Kidney (tissue), 22 donors: ENCODE measurements at places on chromosomes 6 and 20. TPM values are rescaled to one million over a fixed set of nuclear protein-coding genes. Genes with fewer than 3 reads are reported as not detected.
A peak's percentile ranks its signal among the peaks of the same experiment; 100 is the strongest.

DNA sequence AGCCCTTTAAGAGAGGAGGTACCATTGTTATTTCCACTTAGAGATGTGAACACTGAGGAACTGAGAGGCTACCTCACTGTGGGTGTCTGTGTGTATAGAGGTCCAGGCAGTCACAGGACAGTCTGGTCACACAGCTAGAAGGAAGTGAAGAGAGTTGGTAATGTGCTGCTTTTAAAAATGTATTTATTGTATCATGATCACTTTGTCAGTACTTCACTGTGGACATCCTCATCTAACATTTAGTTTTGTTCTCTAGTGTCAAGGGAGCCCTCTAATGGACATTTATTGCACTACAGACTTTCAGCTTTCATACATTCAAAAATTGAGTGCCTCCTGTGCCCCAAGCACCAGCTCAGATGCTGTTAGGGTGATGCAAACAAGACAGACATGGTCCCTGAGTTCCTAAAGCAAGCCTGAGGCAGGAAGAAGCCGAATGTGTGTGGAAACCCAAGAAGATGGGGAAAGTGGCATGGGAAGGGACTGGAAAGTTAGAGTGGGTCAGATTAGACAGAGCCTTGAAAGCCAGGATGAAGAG is 123.0 kb downstream of the SLC16A10 start:
- no peaks in the 10 kb centered on the region for H3K36me3 ChIP-seq
- DNase-seq: peak; percentile 74
- no peak overlapping the region for H3K27ac ChIP-seq
- H3K4me3 ChIP-seq: no peak overlapping the region

The SRPK1 gene
- 35.3 TPM for total RNA-seq

DNA sequence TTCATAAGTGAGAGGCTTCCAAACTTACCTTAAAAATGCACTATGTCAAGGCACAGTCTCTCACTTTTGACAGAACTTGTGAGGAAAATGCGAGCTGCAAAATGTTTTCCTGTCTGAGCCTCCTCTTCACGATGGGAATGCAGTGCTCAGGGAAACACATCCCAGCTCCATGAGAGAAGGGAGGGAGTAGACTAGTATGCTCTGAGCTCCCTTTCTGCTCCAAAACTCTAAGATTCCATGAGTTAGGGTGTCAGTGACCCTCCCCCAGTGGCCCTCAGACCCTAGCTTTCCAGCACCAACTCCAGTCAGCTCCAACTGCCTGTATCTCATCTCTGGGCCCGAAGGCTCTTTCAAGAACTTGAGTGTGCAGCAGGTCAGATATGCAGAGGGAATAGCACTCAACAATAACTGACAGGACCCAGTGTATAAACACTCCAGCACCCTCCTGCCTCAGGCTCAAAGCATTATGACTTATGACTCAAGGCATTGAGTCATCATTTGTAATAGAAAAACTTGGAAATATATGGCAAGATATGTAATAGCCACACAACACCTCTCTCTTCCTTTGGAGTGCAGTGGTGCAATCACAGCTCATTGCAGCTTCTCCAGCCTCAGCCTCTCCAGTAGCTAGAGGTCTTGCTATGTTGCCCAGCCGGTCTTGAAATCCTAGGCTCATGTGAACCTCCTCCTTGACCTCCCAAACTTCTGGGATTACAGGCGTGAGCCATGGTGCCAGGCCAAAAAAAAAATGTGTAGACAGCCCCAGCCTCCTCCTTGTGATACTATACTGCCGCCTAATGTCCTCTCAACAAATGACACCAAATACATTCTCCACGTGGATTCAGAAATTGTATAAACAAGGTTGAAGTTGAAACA is 16.7 kb upstream of the ENTPD6 start:
- no peak overlapping the region for H3K4me3 ChIP-seq
- no peaks in the 10 kb centered on the region for H3K27me3 ChIP-seq
- no peaks in the 10 kb centered on the region for H3K36me3 ChIP-seq
- peaks cover 2% of the 10 kb centered on the region for H3K4me1 ChIP-seq

The TRIM15 gene
- total RNA-seq: 2.2 TPM

DNA sequence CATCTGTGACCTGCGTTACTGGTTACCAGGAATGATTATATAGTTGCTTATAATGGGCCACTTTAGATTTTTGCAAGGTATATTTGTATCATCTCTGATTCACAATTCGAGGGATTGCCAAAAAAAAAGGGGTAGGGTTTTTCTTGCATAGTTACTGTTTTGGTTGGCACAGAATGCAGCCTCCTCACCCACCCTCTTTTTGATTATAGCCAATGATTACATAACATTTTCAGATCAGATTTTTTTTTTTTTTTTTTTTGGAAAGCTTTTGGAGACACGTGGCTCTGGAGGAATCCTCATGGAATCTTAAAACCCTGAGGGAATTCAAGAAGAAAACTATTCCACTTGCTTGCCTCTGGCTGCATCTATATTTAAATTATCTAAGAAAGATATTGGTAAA is 53.7 kb downstream of the UST start:
- no peak for DNase-seq
- H3K27me3 ChIP-seq: no peaks in the 10 kb centered on the region
- H3K36me3 ChIP-seq: no peaks in the 10 kb centered on the region
- H3K4me3 ChIP-seq: no peak overlapping the region
- no peaks in the 10 kb centered on the region for H3K4me1 ChIP-seq
